ENCODE measurements at places on chromosomes 2 and 18.

DNA sequence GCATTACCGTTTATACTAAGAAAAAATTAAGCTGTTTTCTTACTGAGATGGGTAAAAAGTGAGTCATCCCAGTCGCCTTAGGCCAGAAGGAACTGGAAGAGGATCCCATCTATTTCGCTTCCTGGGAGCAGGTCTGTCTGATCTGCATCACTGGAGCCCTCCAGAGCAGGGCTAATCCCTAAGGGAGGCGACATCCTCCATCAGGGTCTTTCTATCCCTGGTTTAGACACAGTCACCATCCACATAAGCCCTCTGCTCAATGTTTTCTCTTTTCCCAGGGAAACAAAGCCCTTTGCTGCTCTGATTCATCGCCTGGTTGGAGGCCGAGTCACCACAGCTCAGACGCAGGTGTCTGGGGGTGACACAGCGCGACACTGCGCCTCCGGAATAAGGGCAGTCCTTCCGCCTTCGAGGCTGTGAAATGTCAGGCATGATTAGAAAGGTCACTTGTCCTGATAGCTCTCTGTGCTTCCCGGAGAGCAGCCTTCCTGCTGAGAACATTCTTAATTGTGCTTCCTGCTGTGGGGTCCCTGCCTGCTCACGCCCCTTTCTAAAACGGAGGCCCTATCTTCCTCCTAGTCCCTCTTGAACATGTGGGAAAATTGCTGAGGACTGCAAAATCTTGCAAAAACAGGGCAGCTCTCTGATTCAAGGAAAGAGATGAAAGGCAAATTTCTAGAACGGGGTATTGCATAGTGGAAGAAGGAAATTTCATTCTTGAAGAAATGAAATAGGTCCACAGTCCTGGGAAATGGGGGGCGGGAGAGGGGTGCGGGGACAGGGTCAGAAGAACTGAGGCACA lies 56.3 kb downstream of the MARCHF4 start:
- DNase-seq, result no peak

DNA sequence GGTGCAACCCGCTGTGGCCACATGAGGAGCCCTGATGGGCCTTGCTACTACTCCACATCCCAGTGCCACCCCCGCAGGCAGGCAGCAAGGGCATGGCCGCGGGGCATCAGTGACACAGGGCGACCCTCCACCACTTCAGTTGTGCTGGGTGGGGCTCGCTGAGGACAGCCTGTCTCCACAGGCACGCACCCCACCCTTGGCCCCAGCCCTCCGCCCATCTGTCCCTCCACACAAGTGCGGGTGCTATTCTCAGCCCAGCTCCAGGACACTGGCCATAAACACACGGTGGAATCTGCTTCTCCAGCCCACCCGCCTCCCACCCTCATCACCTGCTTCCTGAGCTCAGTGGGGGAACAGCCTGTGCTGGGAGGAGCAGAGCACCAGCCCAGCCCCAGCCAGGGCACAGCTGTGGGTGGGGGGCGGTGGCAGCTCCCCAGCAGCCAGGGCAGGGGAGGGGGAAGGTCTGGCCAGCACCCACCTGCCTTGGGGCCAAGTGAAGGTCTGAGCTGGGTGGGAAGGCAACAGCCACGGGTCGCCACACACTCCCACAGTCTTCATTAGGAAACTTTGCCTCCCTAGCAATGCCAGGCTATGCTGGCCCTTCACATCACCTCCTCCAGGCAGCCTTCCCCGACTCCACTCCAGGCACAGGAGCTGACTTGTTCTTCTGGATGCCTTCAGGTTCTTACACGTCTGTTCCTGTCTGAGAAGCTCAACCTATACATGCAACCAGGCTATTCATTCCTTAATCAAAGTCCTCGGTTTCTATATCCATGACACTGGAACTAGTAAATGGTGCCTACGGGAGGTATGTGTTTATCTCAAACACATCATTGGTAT lies 16.5 kb downstream of the BIN1 start:
- no peak for DNase-seq

- no peak for DNase-seq
Measured at GRCh38 chr2:43307046-43307445, 80.6 kb upstream of the ZFP36L2 start.

DNA sequence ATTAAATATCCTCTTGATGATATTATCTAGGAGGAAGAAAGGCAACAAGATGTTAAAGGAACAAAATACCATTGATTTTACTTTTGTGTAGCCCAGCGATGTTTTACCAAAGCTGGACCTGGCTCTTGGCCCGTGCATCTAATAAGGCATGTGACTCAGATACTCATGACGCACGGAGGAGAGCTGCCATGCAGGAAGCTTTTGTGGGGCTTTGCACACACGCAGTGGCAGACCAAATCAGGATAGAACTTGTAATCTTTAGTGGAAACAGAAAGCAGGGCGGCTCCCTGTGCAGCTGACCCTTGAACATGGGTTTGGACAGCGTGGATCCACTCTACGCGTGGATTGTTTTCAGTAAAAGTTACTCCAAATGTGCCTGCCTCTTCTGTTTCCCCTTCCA lies 190.0 kb downstream of the NAPG start:
- no peak for DNase-seq

GRCh38 chr2:60819155-60819862 lies 62.1 kb upstream of the REL start:
- DNase-seq, result peak; percentile 66

DNA sequence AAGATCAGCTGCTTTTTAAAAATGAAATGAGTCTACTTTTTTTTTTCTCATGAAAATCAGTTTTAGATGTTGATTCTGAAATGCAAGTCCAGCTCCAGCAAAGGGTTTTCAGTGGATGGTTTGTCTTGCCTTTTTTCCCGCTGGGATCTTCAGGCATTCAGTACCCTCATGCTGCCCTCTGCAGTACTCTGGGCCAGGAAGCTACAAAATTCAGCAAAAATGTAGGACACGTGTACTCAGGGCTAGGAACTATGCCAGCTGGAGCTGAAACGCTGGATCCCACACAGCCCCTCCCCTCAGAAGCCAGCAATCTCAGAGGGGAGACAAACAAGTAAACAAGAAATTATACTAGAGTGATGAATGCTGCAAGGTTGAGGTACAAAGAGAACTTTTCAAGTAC lies 97.3 kb downstream of the MMADHC start:
- DNase-seq, result no peak

DNA sequence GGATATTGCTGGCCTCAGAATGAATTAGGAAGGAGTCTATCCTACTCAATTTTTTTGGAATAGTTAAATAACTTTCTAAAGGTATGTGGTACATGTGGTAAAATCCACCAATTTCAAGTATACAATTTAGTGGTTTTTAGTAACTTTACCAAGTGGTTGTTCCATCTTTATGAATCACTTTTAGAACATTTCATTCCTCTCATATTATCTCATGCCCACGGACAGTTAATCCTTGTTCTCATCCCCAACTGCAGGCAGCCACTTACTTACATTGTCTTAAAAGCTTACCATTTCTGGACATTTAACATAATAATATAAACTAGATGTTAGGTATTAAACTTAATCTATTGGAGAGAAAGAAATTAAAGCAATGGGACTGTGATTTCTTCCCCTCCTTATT lies 146.3 kb upstream of the ZC3H15 start:
- no peak for DNase-seq

GRCh38 chr2:76406134-76406855 lies 695.6 kb upstream of the GCFC2 start:
- DNase-seq, result no peak

DNA sequence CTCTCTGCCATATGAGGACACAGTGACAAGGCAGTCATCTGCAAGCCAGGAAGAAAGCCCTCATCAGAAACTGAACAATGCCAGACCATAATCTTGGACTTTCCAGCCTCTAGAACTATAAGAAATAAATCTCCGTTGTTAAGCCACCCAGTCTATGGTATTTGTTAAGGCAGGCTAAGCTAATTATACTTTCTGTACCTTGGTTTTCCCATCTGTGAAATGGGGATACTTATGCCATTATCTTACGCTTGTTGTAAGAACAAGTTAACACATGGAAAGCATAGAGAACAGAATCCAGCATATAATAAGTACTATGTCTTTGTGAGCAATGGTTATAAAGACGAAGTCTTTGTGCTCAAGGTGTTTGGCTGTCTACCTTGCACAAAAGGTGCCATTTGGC lies 8.3 kb upstream of the ADD2 start:
- no peak for DNase-seq

DNA sequence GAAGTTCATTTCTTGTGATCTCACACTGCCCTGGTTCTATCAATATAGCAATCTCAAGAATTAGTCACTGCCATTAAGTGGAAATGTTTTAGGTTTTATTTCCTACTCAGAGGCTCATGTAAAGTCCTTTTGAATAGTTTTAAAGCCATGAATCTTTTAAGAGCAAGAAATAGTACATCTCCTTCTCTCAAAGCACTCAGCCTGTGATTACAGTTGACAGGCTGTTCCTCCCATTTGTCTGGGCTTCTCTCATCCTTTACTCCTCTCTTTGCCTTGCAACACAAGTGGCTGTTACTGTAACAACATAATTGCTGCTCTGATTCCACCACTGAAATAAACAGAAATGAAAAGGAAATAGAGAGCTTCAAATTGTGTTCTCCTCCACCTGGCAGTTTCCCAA lies 18.4 kb downstream of the GRP start:
- no peak for DNase-seq
